ENCODE measurements at places on chromosomes 3 and 15. TPM values are rescaled to one million over a fixed set of nuclear protein-coding genes. Genes with fewer than 3 reads are reported as not detected.

Gene NLGN1
- total RNA-seq, result not detected

DNA sequence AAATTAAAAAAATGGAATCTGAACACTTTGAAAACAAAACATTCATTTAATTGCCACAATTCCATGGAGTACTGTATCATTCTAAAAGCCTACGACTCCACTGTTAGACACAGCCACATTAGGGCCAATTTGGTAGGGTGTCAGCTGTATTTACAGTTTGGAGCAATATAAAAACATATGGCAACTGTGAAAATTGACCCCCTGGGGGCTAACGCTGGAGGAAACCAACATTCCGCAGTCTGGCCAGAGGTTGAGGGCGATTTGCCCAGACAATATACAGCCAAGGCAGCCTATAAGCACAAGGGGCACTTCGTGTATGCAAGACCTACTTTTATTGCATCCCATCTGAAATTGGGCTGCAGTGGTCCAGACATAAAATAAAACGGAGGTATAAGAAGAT is 476.5 kb upstream of the WNT5A start:
- DNase-seq, result no peak

DNA sequence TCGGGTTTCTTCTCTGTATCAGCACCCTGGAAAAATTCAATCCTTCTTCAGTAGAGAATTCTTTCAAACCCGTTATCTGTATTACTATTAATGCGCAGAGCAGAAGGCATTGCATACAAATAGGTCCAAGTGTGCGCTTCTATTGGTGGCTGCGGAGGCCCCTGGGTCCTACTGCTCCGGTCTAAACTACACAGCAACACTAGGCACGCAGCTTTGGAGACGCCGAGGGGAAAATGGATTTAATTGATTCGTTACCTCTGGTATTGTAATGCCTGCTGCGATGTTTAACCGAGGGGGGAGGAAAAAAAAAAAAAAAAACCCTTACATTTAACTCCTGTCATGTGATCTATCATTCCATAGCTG is at the start of gene ROBO1:
Gene ROBO1, minus strand, starts transcription at position 94 of the 363 bp plus-strand sequence.
- no peak for DNase-seq

Gene DVL3
- total RNA-seq, result 77.5 TPM

DNA sequence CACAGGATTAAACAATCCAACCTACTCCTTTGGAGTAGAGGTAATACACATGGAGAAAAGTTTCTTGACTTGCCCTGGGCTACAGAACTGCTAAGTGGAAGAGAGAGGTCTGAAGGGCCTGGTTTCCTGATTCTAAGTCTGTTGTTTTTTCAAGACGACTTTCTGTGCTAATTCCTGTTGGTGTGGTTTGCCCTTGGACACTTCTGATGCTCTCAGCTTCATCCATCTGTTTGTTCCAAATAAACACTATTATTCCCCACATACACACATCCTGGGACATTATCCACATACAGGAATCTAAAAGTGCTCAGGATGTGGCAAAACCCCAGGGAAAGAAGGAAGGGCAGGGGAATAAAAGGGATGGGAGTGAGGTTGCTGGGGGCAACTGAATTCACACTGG is 393.5 kb upstream of the TBL1XR1 start:
- DNase-seq, result no peak
